ENCODE measurements at places on chromosomes 7 and 10.

GRCh38 chr7:110156511-110156910, 934.4 kb upstream of the LRRN3 start:
- DNase-seq, result no peak

DNA sequence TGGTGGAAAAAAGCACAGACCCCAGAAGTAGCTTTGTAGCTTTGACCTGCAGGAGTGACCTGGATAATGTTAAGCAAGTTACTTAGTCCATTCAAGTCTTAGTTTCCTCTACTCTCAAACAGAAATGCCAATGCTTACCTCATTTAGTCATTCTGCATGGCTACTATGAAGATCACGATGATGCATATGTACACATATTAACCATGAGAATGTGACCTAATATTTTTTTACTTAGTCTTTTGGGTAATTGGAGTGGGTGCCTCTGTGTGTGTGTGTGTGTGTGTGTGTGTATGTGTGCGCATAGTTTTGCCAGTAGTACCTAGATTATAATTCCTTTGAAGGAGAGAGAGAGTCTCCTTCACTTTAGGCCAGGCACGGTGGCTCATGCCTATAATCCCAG, 95.8 kb downstream of the NRP1 start:
- DNase-seq, result no peak

- peak; percentile 38 for DNase-seq
Measured at GRCh38 chr7:34835901-34836600, 178.0 kb downstream of the NPSR1 start.

GRCh38 chr10:30782157-30782536, 152.6 kb upstream of the LYZL2 start:
- DNase-seq, result no peak

- peak; percentile 45 for DNase-seq
Measured at GRCh38 chr7:34652809-34653208, 5.2 kb upstream of the NPSR1 start.

DNA sequence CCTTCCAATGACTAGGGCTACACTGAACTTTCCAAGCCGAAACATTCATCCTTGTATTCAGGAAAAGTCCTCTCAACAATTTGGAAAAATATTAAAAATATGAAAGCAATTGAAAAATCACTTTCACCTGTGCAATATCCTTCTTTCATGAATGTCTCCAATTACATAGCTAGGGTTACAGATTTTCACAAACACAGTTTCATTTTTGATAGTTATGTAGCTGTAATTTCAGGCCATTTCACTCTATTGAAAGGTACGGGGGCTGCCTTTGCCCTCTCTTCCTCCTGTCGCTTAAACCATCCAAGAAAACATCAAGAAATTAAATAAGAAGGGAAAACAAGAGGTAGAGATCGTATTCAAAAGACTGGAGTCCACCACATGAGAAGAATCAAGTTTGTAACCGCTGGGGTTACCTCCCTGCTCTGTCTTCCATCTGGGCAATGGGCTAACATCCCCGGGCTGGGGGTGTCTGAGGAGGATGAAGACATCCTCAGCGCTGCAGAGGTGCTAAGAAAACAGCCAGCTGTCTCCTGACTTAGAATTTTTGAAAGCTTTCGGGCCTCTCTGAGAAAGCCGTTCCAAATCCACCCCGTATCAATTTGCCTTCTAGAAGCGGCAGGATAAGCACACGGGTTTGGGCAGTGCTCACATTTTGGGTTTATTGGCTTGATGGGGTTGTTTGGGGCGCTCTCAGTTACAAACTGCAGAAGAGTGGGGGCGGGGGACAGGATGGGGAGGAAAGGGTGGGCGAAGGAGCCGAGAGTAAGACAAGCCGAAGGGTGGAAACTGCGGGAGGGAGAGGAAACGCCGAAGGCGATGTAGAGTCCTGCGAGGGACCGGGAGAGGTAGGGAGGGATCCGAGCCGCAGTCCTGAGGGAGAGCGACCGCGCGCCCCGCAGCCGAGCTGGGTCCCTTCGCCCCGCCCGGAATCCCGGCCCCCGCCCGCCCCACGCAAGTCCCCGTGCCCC, 24.3 kb upstream of the VAX1 start:
- DNase-seq, result no peak

- DNase-seq, result no peak
Measured at GRCh38 chr10:3065622-3066021, 1.7 kb upstream of the PFKP start.

GRCh38 chr7:151575410-151575809, 55.7 kb upstream of the RHEB start:
- no peak for DNase-seq

DNA sequence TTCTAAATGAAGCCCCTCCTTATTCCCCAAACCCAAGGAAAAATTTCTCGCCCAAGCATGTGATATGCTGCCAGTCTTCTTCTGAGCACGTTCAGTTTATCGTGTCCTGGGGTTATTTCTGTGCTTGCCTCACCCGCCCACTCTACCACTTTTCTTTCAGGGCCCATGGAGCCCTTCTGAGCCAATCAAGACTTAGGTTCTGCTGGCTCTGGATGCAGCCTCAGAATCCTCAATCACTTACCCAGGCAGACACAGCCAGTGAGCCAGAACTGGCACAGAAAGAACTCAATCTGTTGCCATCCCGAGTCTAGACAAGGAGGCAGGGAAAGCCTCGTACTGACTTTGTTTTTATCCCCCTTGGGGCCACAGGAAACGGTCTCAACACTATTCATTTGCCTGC, 34.2 kb upstream of the C10orf90 start:
- no peak for DNase-seq

GRCh38 chr7:116871061-116871700, 8.8 kb downstream of the CAPZA2 start:
- DNase-seq, result no peak

DNA sequence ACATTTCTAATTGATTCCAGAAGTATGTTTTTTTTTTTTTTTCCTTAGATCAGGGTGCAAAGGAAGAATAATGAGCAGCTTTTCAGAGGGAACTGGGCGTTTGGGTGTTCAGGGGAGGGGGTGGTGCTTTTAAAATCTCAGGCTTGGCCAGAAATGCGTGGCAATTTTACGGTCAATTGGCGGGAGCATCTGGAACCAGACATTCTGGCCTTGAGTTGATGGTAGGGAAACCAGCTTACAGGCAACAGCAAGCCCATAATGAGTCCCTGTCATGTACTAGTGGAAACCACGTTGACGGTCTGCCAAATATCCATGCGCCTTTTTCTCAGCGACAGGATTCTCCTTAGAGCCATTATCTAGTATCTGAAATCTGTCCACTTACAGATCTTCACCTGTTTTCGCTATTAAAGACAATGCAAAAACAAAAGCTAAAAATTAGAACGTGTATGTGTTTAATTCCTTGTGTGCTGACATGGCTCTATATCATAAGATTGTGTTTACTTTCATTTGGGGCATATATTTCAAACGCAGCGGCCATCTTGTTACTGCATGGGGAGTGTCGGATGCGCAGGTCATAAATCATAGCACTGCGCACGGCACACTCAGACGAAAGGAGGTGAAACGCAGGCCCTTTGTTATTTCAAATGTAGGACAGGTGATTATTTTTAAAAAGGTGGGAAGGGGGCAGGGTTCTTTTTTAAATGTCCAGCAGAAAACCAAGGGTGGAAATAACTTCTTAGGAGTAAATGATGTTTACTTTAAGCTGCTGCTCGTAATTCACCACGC, 209.2 kb downstream of the AGMO start:
- no peak for DNase-seq

DNA sequence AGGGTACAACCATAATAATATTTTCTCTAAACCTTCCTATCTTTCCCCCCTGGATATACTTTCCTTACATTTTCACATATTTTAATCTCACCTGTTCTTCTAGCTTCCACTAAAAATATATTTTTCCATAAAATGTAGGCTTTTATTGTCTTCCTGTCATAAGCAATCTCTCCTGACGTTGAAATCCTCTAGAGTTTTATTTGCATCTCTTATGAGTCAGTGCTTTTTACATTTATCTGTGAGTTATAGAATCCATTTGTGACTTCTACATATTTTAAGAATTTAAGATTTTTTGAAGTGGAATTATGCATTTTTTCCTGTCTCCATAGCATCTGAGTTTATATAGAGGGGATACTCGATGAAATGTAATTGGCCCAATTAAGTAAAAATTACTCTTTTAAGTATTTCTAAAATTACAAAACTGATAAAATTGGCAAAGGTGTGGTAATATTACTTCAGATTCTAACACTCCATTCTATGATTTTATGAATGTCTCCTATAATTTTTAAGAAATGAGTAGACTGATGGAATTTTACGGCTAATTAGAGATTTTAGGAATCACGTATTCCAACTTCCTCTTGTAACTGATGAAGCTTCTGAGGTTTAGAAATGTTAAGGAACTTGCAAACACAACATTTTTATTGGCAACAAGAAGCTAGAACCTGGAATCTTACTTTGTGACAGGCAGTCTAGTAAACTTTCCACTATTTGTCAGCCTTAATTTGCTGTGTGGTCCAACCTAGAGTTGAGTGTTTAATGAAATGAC, 422.9 kb upstream of the SEMA3A start:
- no peak for DNase-seq

GRCh38 chr7:139721417-139721816, 56.4 kb downstream of the HIPK2 start:
- DNase-seq, result no peak

DNA sequence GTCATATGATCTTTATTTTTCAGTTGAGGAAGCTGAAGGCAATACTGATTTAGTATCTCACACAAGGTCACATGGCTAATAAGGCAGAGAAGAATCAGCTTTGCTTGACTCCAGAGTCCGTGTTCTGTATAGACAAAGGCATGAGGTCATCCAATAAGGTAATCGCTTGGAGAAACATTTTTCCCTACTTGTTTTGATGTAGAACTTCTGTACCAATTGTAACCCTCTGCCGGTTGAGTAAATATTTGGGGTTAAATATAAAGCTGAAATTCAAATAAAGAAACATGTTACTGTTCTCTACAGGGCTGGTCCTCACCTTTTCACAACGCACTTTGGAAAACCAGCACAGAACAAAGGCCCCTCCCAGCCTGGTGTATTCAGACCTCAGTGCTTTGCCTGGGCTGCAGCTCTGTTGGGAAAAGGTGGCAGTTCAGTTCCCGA, 83.0 kb upstream of the INSYN2A start:
- DNase-seq, result no peak

Measured in fibroblast of skin of left biceps (primary cell).